Stimulated activated CD8-positive, alpha-beta memory T cell treated with anti-CD3 and anti-CD28 coated beads, Interleukin-2, amount 100 ng/mL, for 1 hour (primary cell): ENCODE measurements at places on chromosomes 4 and X.

DNA sequence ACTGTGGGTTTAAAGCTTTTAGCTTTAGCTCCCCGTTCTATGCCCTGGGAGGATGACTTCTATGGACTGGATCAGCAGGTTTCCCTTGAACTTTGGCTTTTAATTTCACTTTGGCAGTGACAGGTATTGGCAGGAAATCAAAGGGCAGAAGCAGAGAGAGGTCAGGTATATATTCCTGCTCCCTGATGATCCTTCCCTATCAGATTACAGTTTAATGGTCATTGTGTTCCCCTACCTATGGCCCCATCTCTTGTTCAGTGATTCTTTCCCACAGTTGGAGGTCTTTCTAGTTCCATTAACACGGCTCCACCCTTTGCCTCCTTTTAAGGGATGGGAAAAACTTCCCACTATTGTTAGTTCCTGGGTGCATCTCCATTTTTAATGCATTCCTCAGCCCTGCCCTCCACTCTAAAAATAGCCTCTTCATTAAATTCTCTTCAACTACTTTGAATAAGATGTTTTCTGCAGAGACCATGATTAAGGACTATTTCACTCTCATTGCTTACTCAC, 107.8 kb upstream of the TMEM47 start:
- DNase-seq = no peak

- no peak for DNase-seq
These were observed 14.5 kb downstream of the CRMP1 start for GRCh38 chr4:5878359-5878758.

GRCh38 chrX:108438110-108438623, at the start of gene COL4A6:
COL4A6 (minus strand) TSS chrX:108438422; CDS start chrX:108438196, 226 bp downstream.
- no peak for DNase-seq

- DNase-seq = no peak
These were observed 435.8 kb downstream of the MAGEB5 start for GRCh38 chrX:26651755-26652154.

DNA sequence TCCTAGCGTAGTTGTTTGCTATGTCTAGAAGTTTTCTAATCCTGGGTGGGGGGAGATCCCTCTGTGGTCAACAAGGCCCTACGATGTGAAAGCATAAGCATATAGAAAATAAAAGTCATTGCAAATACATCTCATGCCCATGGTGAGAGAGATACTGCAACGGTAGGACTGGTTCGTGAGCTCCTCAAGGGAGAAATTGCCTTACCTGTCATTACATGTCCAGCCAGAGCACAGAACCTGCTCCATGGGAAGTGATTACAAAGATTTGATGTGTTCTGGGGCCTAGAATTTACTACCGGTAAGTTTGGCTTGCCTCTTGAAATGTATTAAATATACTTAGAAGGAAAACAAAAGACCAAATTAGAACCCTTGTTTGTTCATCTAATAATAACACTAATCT, 60.9 kb upstream of the FAM47B start:
- DNase-seq = no peak

DNA sequence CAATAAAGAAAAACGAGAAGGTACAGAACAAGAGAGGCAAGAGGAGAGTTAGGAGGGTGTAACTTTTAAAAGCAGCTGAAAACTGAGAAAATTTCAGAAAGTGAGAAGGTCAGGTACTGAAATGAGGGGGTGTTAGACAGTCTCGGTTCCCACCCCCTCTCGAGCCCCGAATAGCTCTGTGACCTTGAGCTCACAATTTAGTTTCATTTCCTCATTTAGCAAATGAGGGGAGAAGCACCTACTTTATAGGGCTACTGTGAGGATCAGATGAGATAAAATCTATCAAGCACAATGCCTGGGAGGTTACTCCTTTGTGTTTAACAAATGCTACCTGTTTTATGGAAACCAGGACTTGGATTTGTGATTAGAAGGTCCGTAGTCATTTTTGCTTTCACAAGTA, 4.9 kb downstream of the UGT8 start:
- no peak for DNase-seq

DNA sequence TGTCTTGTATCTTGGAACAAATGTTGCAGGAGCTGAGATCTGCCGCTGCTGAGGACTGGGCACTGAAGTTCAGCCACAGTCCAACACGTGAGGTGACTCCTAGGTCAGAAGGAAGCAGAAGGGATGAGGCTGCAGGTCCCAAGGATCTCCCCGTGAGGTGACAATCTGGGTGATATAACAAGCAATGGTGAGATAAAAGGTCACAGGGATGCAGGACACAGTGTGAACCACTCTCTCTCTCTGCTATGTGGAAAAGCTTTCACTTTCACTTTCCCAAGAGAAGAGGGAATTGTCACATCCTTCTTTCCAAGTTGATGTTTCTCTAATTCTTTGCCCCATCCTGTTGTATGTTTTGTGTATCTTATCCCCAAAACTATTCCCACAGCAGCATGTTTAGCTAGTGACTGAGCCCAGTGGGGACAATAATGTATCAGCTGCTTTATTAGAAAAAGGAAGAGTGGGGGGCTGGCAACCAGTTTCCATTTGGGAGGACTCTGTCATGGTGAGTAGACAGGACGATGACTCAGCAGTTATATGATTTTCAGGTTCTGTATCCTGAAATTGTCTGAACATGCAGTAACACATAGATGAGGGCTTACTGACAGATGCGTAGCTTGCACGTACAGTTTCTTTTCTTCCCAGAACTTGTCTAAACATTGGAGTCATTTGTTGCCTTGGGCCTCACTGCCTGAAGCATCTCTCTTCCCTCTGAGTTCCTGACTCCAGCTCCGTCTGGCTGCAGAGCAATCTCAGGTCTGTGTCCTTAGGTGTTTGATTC, 1415.8 kb upstream of the TENM3 start:
- DNase-seq = no peak

- no peak for DNase-seq
These were observed 45.9 kb upstream of the RPA4 start for GRCh38 chrX:96837808-96838207.

DNA sequence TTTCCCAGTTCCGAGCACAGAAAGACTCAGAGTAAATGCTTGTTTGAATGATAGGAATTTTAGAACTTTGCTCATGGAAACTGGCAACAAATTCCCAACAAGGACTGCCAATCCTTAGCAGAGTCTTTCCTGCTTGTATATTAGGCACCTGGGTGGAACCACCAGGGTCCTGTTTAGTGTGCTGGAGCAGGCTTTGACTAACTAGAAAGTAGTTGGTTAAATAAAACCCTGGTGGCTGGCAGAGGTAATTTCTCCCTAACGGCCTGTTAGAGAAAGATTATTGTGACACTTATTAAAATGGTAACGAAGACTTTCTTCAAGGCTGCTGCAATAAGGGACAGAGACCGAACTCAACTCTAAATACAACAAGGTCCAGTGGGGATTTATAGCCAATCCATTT, 103.6 kb upstream of the TEX13D start:
- no peak for DNase-seq

- no peak for DNase-seq
These were observed 3.7 kb upstream of the FAT1 start for GRCh38 chr4:186727169-186727976.

- no peak for DNase-seq
These were observed 83.8 kb downstream of the STOX2 start for GRCh38 chr4:183988874-183989273.

DNA sequence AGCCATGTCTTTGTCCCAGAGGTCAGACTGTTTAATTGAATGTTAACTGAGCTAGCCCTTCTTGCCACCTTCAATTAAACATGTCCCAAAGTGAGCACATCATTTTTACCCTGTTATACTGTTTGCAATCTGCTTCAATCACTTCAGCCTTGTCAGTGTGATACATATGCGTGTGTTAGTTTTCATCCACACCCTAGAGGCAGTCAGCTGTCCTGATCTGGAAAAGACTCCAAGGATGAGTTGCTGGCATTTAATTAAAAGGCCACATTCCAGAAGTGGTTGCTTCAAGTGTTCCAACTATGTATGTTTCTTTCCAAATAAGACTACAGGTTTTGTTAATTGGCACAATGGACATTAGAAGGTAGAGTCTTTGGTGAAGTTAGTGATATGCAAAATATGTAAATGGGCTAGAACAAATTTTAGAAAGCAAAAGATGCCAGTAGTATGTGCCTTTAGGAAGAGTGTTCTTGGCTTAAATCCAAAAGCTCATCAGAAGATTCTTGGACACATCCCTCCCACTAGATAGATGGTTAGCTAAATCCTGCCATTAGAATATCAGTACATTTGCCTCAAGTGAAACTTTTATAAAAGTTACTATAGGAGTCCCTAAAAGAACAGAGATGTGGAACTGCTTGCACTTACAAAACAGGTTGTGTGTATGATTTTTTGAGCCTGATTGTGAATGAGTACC, 79.5 kb upstream of the SLIT2 start:
- DNase-seq = no peak

DNA sequence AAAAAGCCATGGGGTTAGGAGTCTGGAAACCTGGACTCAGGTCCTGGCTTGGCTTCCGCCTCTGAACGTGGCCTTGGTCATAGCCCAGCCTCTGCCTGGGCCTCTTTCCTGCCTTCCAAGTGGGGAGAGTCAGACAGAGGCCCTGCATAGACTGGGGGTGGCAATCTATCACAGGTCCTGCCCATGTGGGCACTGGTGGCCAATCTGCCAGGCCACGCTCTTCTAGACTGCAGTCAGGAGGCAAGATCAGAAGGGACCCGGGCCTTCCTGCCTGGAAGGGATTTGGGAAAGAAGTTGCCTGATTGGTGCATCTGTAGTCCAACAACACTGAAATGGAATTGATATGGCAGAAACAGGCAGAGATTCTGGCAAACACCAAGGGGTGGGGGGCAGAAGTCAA, 46.1 kb downstream of the CNGA2 start:
- DNase-seq = no peak

GRCh38 chrX:24243692-24244091, 70.2 kb downstream of the SUPT20HL2 start:
- DNase-seq = no peak

DNA sequence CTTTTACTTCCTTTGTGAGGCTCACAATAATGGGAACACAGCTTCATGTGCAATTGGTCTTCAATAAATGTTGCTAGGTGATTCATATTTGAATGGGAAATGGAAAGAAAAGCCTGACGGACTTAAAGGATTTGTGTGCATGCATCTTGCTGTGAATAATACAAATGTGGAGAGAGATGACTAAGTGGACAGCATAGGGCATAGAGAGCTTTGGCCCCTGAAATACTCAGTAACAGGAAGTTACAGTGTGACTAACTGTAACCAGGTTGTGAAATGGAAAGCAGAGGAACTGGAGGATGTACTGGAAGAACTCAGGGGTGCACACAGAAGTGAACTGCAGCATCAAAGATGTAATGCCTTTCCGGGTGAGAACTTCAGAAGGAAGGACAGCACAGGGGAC, 206.7 kb downstream of the MGST2 start:
- no peak for DNase-seq

DNA sequence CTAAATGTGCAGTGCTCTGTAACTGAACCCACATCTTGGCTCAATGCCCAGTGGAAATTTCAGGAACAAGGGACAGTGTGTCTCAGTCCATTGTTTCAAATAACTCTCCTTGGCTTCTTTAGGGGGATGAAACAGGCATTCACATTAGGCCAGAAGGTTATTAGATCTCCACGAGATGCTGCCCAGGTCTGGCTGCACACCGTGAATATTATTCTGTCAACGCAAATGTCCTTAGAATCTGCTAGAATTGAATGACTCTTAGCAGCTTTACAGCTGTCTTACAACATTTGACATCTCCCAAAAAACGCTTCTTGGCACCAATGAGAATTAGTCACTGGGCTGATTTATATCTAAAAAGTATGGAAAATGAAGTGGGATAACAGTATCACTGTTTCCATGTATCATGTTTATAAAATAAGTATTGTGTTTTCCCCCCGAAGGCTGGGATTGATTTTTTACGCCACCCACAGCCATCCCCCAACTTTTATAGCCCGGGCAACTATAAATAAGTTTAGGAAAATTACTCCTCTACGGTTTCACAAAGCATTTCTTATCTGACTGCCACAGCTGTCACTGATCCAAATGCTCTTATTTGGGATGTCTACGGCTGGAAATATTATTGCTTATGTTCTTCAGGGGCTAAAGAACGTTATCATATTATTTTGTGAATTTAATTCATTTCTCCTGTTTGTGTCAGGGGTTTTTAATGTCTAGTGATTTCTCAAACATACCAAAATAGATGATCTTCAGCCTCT, 559.7 kb upstream of the FAT1 start:
- DNase-seq = no peak

DNA sequence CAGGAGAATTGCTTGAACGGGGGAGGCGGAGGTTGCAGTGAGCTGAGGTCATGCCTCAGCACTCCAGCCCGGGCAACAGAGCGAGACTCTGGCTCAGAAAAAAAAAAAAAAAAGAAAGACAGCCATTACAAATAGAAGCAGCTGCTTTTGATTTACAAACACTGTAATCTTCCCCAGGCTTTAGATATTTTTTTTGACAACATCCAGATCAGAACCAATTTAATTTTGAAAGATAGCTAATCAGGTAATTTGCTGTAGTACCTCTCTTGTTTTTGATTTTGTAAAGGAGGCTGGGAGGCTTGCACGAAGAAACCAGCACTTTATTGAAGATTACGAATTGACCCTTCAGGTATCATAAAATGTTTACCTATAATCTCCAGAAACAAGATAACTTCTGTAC, 107.0 kb downstream of the LDB2 start:
- DNase-seq = no peak

DNA sequence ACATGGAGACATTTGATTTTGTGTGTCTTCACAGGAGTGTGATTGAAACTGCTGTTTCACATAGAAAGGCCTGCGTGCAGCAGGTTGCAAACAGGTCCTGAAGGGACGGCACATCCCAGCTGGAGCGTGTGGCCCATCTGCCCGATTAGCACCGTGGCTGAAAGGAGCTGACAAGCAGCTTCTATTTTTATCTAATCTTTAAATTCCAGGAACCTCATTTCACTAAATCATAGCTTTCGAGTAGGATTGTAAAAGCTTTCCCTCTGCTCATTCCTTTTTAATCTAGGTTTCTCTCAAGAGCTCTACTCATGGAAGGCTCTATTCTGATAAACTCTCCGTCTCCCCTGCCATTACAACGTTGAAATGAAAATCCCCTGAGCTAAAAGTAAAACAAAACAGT, 106.8 kb downstream of the FSTL5 start:
- DNase-seq = no peak

GRCh38 chr4:84529169-84529751, 30.2 kb upstream of the NKX6-1 start:
- DNase-seq = no peak

- DNase-seq = no peak
These were observed 2184.4 kb upstream of the AGA start for GRCh38 chr4:179626687-179627086.
